Stromal cell of bone marrow (primary cell): ENCODE measurements at places on chromosomes 4 and X.

DNA sequence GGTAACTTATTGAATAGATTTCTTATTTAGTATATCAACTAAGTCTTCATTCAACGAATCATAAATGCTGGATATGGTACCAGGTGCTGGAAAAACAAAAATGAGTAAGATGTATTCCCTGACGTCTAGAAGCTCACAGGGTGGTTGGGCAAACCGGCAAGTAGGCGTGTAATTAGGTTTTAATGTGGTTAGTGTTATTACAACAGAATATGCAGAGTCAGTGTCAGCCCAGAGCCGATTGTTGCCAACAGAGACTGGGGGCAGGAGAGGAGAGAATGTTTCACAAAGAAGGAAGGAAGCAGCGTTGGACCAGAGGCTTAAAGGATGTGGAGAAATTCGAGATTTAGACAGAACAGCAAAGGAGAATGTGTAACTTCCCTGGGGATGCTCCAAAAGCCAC is 111.7 kb downstream of the TENM3 start:
- peak; percentile 25 for DNase-seq

GRCh38 chr4:152225680-152226079 is 310.2 kb downstream of the FBXW7 start:
- DNase-seq: no peak

- DNase-seq: no peak
Observed at GRCh38 chr4:84968925-84969324, 2.4 kb upstream of the WDFY3 start.

DNA sequence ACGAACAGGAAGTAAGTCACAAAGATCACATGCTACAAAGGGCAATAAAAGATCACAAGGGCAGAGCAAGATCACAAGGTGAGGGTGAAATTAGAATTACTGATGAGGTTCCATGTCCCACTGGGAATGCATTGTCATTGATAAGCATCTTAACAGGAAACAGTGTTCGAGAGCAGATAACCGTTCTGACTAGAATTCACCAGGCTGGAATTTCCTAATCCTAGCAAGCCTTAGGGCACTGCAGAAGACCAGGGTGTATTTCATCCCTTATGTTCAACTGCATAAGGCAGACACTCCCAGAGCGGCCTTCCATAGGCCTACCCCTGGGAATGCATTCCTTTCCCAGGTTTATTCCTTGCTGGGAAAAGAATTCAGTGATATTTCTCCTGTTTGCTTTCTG is 980.6 kb upstream of the LCORL start:
- no peak for DNase-seq

GRCh38 chr4:7959078-7959477 is 19.4 kb upstream of the AFAP1 start:
- no peak for DNase-seq

DNA sequence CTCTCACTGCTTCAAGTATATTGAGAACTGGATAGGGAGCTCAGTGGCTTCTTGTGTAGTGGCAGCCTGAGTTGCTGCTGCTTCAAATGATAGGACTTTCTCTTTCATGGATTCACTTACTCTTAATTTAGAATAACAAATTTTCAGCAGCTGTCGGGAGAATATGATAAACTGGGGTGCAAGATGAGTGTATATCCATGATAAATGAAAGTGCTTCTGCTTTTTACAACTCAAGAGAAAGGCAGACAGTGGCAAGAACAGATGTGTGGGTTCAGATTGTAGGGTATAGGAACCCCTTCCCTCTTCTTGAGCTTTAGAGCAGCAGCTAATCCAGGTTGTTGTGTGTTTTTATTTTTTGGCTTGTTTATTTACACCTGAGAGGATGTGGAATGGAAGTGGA is 1.0 kb downstream of the SH3BGRL start:
- DNase-seq: no peak

DNA sequence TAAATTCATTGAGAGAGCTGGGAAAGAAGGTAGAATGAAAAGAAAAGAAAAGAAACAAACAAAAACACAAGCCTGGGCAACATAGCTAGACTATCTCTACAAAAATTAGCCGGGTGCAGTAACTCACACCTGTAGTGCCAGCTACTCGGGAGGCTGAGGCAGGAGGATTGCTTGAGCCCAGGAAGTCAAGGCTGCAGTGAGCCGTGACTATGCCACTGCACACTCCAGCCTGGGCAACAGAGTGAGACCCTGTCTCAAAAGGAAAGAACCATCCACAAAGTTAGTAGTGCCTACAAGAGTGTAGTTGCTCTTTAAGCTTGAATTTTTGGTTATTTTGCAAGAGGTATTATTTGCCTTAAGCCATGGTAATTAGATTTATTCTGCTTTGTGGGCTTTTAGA is 157.7 kb downstream of the CBR4 start:
- no peak for DNase-seq

DNA sequence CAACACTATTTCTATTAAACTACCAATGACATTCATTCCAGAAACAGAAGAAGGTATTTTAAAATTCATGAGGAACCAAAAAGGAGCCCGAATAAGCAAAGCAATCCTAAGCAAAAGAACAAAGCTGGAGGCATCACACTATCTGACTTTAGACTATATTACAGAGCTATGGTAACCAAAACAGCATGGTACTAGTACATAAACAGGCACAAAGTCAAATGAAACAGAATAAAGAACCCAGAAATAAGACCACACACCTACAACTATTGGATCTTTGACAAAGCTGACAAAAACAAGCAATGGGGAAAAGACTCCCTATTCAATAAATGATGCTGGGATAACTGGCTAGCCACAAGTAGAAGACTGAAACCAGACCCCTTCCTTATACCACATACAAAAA is 122.3 kb downstream of the ITIH6 start:
- no peak for DNase-seq
